ENCODE measurements at places on chromosomes 3 and 15.
A peak's percentile ranks its signal among the peaks of the same experiment; 100 is the strongest.

- peak; percentile 76 for DNase-seq
Observed at GRCh38 chr3:16399473-16399872, 114.0 kb downstream of the RFTN1 start.

DNA sequence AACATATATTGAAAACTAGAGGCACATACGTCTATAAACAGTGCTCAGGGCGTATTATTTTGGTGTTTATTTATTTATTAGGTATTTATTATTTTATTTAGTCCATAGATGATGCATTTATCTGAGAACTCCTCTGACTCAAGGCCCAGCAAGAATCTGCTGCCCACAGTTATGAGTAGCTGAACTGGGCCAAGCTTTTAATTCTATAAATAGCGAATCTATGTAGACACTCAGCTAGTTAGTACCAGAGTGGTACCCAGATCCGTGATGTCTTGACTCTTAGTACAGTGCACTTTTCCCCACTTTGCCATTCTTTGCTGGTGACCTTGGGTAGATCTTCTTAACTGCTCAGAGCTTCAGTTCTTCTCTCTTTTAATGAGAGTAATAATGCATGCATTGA, 370.4 kb upstream of the TPRG1 start:
- DNase-seq = no peak

- DNase-seq = no peak
Observed at GRCh38 chr15:74500401-74500800, 39.4 kb upstream of the UBL7 start.

- DNase-seq = peak; percentile 79
Observed at GRCh38 chr3:186417791-186418190, 55.8 kb upstream of the DGKG start.

GRCh38 chr15:67968564-67968963, 85.6 kb upstream of the PIAS1 start:
- DNase-seq = no peak

DNA sequence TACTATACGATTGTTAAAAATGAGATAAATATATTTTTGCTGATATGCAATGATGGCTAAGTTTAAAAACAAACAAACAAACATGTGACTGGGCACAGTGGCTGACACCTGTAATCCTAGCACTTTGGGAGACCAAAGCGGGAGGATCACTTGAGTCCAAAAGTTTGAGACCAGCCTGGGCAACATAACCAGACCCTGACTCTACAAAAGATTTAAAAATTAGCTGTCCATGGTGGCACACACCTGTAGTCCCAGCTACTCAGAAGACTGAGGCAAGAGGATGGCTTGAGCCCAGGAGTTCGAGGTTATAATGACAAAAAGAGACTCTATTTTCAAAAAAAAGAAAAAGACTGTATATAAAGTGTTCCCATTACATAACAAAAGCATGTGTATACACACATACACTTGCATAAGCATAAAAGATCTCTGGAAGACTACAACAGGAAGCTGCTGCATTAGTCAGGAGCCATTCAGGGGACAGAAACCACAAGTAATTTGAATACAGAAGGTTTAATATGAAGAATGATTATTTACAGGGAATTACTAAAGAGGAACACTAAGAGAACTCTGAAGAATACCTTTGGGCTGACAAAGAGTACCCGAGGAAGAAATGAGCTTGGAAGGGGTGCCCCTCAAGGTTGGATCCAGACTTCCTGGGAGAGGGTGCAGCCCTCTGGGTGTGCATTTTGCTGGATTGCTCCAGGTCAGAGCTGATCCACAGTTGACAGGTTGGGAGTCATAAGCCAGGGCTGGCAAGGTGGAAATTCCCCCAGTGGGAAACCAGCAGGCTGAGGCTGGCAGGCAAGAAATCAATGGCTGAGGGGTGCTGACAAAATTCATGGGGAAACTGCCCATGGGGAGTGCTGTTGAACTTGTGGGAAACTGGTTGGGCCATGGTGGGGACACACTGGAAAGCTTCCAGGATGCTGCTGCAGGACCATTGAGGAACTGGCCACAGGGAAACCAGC, 9.3 kb upstream of the TM4SF18 start:
- peak; percentile 78 for DNase-seq
